Dermis blood vessel endothelial cell (primary cell): ENCODE measurements at places on chromosomes 5 and 9. TPM values are rescaled to one million over a fixed set of nuclear protein-coding genes. Genes with fewer than 3 reads are reported as not detected.

DNA sequence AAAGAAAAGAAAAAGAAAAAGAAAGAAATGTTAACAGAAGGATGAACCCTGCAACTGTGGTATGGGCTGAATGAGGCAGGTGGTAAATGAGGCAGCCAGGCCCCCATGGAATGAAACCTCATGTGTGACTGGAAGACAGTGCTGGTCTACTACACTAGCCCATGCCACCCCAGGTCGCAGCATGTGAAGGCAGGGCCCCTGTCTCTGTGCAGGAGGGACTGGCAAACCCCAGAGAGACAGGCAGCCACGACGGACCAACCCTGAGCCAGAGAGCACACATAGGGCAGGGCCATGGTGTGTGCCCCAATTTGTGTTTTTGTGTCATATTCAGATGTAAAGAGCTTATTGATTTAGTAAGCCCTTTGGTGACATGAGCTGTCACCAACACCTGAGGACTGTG lies 198.5 kb downstream of the FBN2 start:
- DNase-seq, result no peak

DNA sequence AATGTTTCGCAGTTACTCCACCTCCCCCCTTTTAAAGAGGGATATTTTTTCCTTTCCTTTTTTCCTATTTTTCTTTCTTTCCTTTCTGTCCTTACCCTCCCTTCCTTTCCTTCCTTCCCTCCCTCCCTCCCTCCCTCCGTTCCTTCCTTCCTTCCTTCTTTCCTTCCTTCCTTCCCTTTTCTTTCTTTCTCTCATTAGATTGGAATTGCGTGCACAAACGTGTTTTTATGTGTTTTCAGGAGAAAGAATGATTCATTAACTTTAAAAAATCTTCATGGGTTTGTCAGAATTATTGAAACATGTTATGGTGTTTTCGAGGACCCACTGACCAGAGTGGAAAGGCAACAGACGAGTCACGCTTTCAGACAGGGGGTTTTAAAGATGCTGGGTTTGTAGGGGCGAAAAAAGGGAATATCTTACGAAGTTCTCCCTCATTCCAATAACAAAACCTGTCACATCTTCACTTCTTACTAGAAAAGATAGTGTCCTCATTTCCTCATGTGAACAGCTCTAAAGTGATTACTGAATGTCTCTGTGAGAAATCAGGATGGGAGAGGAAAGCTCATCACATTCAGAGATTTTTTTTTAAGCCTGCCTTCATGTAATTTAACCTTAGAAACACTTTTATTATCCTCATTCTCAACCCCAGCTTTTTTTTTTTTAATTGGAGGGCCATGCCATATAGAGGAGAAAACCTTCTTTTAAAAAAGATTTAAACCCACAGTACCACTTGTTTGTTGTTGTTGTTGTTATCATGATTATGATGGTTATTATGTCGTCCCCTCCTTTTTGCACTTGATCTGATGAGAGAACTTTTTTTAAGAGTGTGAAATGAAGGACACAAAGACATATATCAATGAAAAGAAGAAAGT lies 21.9 kb downstream of the NR2F1 start:
- no peak for DNase-seq

MTAP gene
- 19.2 and 36.9 TPM in 2 replicates for total RNA-seq

DNA sequence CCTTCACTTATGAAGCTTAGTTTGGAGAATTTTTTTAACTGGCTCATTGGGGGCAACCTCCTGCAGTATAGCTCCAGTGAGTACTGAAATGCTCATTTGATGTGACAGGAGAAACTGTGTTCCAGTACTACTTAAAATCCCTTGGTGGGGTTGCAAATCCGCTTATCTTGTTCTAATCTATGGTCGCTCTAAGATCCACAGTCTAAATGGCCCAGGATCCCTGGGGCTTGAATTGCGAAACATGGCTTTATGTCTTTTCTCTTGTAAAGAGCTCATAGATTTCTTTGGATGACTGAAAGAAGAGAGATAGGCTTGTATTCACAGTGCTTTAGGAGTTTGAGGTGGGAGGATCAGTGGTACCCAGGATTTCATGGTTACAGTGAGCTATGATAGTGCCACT lies 52.7 kb downstream of the ADAMTSL1 start:
- DNase-seq, result no peak
